ENCODE measurements at places on chromosomes 7 and 10.

DNA sequence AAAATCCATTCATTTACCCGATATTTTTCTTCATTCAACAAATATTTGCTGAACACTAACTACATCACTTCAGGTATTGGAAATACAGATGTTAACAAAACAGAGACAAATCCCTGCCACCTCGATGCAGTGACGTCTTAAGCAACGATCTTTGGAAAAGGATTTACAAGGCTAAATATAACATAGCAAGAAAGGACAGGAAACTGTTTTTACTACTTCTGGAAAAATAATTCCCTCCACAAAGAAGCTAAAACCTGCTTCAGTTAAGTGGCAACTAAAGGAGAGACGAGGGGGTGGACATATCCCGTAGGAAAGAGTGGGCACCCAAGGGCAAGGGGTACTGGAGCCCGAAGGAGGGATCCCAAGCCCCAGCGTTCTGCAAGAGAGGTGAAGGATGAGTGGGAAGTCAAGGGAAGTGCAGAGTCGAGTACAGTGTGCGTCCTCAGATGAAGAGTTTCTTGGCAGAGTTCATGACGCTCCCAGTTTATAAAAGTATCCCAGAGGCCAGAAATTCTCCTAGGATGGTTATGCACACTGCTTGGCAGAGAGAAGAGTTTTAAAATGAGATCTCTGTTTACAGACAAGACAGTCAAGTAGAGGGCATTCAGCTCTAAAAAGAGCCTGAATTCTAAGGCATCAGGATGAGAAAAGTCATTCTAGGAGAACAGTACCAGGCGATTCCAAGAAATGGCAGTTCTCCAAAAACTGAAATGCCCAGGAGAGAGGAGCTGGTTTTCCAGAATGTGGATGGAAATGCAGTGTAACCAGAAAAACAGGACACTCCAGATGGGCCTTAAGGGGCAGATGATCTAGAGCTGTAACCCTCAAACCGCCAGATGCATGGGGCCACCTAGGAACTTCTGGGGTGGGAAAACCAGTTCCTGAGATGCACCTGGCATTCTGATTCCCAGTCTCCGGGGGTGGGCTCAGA is 97.3 kb downstream of the GRB10 start:
- no peak for DNase-seq

DNA sequence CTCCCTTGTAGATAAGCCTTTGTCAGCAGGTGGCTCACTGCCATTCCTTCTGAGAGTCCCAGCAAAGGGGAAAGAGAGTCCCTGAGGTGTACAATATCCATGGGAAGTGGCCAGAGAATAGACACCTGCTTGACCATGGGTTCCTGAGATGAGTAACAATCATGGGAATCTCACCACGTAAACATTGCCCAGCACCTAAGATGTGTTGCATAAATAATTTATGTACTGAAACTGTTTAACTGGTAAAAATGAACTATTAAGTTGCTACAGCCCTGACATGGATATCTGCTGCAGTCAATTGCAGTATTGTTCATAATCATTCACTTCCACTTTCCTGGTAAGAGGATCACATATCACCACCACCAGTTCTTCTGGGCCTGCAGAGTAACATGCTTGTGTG is 123.8 kb upstream of the INHBA start:
- no peak for DNase-seq

DNA sequence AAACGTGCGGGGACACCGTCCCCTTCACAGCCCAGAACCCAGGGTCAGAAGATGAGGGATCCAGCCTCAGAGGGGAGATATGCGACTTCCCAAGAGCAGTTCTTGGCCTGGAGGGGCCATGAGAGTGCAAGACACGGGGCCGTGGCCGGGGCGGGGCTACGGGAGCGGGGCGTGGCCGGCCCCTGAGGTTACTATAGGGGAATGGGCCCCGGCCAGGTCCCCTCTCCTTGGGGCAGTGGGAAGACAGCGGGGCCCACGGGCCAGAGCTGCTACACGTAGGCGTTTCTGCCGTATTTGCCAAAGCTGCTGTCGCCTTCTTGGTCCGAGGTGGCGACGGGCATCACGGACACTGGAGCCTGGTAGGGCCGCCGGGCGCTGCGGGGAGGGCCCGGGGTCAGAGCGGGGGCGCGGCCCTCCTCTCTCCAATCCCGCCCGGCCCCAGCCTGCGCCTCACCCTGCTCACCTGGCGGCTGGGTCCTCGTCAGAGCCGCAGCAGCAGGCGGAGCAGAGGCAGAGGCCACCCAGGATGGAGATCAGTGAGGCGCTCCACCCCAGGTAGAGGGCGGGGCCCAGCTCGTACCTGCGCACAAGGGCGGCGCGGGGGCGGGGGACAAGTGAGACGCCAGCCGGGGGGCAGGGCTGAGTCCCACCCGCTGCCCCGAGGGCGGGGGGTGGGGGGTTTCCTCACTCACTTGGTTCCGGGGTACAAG is 5.3 kb downstream of the CLDN15 start:
- no peak for DNase-seq

GRCh38 chr10:118471863-118472262 is 123.6 kb downstream of the PRLHR start:
- DNase-seq = no peak

DNA sequence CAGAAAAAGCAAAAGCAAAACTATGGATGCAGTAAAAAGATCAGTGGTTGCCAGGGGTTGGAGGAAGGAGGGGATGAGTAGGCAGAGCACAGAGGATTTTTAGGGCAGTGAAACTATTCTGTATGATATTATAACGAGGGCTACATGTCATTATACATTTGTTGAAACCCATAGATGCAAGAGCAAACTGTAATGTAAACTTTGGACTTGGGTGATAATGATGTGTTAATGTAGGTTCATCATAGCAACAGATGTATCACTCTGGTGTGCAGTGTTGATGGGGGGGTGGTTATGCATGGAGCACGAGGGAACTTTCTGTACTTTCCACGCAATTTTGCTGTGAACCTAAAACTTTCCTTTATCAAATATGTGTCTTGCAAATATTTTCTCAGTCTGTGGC is 23.2 kb downstream of the SLK start:
- no peak for DNase-seq

DNA sequence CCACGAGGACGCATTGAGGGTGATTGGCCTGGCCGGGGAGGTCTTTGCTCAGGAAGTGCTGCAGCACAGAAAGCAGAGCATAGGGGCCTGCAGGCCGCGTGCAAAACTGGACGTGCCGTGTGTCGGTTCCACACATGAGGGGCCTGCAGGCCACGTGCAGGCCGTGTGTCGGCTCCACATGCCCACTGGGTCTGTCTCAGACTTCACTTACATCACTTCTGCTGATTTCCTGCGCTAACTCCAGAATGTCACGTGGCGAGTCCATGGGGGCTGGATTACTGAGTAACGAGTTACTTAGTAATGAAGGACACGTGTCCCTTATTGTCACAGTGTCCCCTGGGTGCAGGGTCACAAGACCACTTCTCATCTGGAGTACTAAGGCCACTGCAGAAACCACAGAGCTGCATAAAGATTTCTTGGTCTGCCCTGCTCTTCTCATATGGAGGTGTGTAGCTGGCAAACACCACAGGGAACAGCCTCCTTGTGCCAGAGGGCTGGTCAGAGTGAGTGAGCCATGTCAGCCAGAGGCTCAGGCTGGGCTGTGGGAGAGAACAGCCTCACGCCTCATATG is 60.8 kb downstream of the GDI2 start:
- no peak for DNase-seq

DNA sequence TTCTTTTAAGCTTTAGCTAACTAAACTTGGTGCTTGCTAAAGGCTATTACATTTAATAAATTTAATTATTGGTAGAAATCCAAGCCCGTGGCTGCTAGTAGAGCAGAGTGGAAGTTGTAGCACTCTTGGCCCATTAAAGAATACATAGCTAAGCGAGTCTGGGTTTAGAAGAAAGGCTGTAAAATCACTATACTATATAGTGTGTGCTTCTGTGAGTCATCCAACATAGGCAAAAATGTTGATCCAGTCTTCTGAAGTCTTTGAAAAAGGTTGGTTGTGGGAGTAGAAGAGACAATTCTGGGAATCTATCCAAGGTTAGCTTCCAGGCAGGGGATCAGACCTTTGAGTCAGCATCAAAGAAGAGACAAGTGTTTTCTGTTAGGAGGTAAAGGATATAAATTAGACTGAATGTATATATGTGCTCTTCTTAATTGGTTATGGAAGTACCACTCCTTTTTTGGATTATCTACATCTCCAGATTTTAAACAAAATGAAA is 664.2 kb downstream of the NXPH1 start:
- DNase-seq = no peak

- DNase-seq = no peak
These were observed 28.9 kb downstream of the MAD1L1 start for GRCh38 chr7:2203766-2204300.

GRCh38 chr7:41878309-41879295 is 175.7 kb upstream of the INHBA start:
- no peak for DNase-seq

DNA sequence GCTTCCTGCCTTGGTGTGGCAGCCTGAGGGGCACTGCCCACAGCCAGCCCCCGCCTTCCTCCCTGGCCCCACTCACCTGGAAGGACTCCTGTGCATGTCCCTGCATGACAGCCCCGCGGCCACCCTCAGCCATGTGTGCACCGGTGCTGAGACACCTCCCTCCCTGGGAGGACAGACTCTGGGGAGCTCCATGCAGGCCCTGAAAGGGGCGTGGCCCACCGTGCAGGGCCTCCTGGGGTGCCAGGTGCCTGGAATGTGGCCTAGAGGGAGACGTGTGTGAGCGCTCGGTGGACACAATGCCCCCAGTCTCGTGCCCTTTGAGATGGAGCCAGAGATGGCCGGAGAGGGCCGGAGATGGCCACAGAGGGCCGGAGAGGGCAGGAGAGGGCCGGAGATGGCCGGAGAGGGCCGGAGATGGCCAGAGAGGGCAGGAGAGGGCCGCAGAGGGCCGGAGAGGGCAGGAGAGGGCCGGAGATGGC is 59.1 kb upstream of the PPP2R2D start:
- no peak for DNase-seq

GRCh38 chr10:6718550-6718949 is 138.5 kb upstream of the PRKCQ start:
- DNase-seq = no peak

DNA sequence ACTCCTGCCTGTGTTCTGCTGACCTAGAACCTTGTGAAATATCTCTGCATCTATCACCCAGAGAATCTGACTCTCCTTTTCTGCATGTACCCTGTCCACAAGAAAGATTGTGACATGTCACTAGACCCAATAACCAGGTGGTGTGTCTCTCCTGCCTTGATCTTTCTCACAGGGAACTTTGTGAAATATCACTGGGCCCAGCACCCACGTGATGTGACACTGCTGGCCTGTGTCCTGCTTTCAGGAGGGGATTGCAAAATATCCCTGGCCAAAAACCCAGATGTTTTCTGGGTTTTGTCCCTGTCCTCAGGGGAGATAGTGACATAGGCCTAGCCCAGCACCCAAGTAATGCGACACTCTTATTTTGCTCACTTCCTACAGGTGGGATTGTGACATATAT is 10.1 kb upstream of the ZNF107 start:
- DNase-seq = no peak

DNA sequence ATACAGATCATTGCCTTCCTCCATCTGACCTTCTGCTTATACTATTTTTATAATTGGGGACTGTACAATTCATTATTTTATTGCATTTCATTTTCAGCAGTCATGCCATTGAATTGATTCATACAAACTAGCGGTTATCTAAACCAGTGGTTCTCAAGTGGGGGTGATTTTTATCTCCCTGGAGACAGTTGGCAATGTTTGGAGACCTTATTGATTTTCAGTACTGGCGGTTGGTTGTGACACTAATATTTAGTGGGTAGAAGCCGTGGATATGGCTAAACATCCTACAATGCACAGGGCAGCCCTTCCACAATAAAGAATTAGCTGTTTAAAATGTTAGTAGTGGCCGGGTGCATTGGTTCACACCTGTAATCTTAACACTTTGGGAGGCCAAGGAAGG is 765.9 kb downstream of the LRMDA start:
- DNase-seq = no peak

DNA sequence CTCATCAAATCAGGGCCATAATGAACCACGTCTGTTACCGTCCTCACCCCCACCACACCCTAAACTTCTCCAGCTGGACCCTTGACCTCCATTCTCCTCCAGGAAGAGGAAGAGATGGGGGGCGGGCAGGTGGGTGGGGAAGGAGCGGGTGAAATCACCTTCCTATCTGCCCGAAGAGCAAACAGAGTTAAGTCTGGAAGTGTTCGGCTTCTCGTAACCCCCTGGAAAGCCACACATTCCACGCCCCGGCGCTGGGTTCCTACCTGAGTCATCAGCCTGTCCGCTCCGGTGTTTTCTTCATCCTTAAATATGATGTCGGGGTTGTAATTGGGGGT is 736 bp downstream of the SHH start:
- DNase-seq = no peak

DNA sequence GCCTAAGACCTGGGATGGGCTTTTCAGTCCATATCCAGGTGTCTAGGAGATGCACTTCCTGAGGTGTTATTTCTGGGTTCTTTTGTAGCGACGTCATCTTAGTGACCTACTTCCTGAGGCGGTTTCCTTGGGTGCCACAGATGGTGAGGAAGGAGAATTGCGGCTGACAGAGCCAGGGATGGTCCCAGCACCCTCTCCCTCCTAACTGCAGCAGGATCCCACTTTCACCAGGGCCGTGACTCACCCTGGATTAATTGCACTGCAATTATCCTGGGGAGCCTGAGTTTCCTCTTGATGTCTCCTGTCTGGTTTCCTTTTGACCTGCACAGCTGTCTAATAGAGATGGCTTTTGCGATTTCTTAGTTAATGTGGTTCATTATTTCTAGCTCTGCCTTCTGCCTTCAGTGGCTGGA is 271.7 kb downstream of the TCF7L2 start:
- peak; percentile 82 for DNase-seq

- DNase-seq = no peak
These were observed 480.7 kb downstream of the TFEC start for GRCh38 chr7:115549910-115550309.

Data from common myeloid progenitor, CD34-positive (primary cell).